ENCODE measurements at places on chromosomes 7 and 10. TPM values are rescaled to one million over a fixed set of nuclear protein-coding genes. Genes with fewer than 3 reads are reported as not detected.

The CALHM1 gene
- total RNA-seq = not detected

The GLUD1 gene
- 209 TPM for total RNA-seq

The GPR37 gene
- total RNA-seq = 0.23 TPM

The CLCN1 gene
- not detected for total RNA-seq

The OGA gene
- 154 TPM for total RNA-seq
